Stimulated activated CD8-positive, alpha-beta memory T cell treated with anti-CD3 and anti-CD28 coated beads, Interleukin-7, amount 100 ng/mL, for 1 hour (primary cell): ENCODE measurements at places on chromosomes 2 and 18.

GRCh38 chr2:191244350-191244749 is 854 bp upstream of the MYO1B start:
- no peak for DNase-seq

DNA sequence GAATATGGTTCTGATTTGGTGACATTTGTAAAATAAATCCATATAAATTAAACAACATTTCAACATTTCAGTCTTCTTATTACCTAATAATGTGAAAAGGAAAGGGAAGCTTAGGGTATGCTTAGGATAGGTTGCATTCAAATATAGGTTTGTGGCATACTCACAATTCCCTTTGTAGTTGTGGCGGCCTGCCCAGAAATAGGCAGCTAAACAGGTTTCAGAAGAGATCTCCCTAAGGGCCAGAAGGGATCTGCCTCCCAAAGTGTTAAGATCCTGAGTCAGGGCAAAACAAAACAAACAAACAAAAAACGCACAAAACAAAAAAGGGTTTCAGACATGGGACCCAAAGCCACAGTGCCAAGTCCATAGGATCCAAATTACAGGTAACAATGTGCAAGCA is 41.4 kb upstream of the TCF7L1 start:
- no peak for DNase-seq

- no peak for DNase-seq
Measured at GRCh38 chr2:1756456-1756855, 12.1 kb upstream of the PXDN start.

DNA sequence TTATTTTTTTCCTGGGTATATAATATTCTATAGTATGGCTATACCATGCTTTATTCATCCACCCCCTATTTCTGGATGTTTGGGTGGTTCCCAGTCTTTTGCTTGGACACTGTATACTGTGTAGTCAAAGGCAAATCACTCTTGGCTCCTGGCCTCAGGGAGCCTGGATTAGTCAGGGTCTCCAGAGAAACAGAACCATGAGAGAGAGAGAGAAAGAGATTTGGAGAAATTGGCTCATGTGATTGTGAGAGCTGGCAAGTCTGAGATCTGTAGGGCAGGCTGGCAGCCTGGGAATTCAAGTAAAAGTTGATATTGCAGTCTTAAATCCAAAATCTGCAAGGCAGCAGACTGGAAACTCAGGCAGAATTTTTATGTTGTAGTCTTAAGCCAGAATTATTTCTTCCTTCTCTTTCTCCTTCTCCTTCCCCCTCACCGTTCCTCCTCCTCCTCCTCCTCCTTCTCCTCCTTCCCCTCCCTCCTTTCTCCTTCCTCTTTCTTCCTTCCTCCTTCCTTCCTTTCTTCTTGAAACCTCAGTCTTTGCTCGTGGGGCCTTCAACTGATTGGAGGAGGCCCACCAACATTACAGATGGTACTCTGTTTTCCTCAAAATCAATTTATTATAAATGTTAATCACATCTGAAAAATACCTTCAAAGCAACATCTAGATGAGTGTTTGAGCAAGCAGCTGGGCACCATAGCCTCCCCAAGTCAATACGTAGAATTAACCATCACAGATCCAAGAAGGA is 33.0 kb downstream of the CTIF start:
- DNase-seq, result no peak

- no peak for DNase-seq
Measured at GRCh38 chr18:48576457-48576771, 37.6 kb downstream of the CTIF start.

DNA sequence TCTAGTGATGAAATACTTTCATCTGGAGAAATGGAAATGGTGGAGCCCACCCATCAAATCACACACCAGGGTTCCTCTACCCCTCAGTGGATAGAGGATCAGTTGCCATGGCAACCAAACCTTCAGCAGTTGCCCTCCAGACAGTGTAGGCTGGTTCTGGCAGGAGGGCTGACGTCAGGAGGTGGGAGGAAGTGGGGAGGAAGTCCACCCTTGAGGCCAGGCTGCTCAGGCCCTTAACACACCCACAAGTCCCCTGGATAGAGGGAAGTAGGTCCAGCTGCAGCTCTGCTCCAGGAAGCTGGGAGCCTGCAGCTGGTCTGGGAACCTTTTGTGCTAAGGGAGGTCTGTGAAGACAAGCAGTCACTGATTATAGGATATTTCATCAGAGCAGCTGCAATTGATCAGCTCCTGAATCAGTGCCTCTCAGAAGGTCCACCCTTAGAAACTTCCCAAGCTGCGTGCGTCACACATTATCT is 186.6 kb downstream of the MTX2 start:
- no peak for DNase-seq

- DNase-seq, result no peak
Measured at GRCh38 chr18:3329471-3329870, 67.5 kb downstream of the MYL12B start.

GRCh38 chr2:30679426-30680088 is 127.7 kb downstream of the CAPN13 start:
- DNase-seq, result no peak

DNA sequence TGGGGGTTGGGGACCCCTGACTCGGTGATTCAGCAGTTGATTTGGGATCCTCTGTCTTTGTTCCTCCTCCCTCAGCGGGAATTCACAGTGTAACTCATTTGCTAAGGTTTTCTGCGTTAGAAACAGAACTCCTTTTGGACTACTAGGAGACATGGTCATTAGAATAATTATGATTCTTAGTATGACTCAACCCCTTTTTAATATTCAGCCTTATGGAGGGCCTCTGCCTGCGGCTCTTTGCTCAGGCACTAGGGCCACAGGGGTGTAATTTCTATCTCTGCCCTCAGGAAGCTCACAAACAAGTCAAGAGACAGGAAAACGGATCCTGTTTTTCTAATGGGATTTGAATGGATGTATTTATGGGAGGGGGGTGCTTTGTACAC is 117.4 kb downstream of the SPTBN1 start:
- DNase-seq, result no peak

GRCh38 chr2:184336688-184337087 is 261.6 kb upstream of the ZNF804A start:
- no peak for DNase-seq

DNA sequence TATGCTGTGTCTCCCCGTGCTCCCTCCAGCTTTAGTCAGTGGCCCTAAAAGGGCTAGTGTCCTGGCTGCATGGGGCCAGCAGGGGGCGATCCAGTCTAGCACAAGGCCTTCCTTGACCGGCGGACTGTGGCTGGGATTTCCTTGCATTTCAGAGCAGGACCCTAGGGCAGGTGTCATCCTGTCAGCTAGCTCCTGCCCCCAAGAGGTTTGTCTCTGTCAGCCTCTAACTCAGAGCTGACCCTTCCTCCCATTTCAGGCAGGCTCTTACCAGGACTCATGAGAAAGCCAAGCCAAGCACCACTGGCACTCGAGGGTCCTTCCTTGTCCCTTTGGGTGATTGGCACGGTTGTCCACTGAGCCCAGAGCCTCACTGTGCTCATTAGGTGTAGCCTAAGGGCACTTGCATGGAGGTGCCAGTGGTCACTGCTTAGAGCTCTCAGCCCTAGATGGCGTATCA is 140.3 kb downstream of the RPIA start:
- DNase-seq, result no peak

DNA sequence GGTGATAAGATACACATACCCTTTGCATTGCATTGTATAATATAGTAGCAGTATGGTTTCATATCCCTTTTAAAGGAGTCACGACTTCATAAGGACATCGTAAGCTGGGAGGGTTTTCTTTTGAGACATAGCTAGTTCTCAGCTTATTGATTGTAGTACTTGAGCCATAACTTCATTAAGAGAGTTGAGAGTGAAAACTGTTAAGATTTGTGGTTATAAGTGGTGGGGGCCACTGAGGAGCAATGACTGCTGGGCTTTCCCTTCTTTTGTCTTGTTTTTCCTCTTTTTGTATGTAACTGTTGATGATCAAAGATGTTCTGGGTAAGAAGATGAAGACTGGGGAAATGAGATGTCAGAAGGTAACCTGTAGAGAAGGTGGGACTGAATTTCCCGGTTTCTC is 11.0 kb downstream of the EIF5B start:
- DNase-seq, result no peak

GRCh38 chr2:5482929-5483331 is 209.3 kb upstream of the SOX11 start:
- DNase-seq, result no peak

DNA sequence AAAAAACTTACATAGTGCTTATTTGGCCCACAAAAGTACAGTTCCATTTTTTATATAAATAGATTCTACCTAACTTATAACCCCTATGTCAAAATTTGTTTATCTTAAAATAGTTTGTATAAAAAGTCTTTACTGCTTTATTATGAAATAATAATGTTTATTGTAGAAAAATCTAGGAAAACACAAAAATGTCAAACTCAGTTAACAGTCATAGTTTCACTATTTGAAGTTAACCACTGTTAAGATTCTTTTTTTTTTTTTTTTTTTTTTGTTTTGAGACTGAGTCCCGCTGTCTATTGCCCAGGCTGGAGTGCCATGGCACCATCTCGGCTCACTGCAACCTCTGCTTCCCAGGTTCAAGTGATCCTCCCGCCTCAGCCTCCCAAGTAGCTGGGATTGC is 26.5 kb upstream of the ABI2 start:
- DNase-seq, result no peak

- DNase-seq, result no peak
Measured at GRCh38 chr2:9897846-9898245, 53.6 kb upstream of the GRHL1 start.

- no peak for DNase-seq
Measured at GRCh38 chr2:106781196-106781595, 104.8 kb downstream of the ST6GAL2 start.

- no peak for DNase-seq
Measured at GRCh38 chr2:23953625-23954024, 13.4 kb downstream of the UBXN2A start.

DNA sequence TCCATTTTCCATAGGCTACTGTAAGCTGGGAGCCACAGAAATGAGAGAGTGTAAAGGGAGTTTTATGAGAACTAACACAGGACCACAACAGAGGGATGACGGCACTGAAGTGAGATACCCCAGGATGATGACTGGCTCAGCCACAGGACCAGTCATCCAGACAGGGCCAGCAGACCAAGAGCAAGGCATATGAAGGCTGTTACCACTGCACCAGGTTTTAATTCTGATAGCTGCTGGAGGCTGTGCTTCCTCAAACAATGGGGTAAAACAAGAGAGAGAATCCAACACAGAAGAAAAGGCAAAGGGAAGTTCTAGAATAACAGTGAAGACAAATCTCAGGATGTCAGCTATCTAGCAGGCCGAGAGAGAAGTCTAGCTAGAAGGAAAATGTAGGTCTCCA is 94.9 kb downstream of the BCL2 start:
- no peak for DNase-seq

DNA sequence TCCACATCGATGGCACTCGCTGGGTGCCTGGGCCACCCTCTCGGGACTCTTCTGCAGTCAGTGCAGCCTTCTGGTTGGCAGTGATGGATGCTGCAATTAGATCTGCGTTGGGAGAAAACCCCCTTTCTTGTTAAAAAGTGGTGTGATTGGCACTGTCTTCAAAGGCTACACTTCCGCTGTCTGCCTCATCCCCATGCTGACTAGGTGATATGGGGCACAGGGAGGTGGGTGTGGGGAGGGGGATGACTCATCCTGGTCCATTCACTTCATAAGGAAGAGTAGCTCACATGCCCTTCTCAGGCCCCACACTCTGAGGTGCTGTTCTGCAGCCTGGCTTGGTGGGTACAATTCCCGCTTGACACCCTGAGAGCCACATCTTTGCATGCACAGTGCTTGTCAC is 77.4 kb downstream of the THNSL2 start:
- no peak for DNase-seq

DNA sequence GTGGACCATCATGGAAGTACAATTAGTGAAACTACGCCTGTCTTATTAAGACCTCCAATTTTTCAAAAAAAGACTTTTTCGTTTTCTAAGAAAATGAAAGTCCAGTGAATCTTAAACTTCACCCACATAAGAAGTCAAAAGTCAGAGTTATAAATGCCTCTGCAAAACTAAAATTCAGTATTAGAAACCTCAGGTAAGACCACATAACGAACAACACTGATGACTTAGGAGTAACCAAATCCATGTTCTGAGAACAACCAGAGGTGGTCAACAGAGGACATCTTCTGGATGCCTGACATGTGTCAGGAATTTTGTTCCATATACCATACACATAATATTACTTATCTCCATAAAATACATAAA is 62.4 kb downstream of the RPL31 start:
- no peak for DNase-seq

DNA sequence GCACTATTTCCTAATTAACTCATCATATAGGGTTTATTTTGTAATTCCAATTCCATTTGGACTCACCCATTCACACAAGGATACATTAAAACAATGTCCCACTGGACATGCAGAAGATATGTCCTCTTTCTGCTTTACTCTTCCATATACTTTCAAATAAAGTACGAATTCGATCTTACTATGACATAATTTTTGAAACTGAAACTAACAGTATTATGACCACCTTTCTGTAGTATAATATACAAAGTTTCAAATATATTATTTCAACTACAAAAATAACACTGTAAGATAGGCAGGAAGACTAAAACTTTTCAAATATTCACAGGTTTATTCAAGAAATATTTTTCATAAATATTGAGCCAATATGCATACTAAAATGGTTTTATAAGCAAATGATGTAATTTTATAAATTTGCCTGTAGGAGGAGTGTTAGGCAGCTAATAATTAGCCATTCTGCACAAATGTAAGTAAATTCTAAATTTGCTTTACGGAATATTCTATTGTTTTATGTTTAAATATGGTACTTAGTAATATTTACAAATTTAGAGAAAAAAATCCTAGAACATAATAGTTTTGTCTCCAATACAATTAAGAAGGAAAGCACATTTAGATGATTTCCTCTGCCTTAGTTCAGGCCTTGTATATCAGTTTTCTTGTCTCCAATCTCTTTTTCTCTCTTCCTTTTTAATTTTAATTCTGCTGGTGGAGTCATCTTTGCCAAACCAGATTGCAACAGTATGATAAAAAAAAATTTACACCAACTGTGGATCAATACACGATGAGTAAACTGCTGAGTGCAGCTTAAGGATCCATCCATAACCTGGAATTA is 85.9 kb downstream of the CERKL start:
- no peak for DNase-seq

- no peak for DNase-seq
Measured at GRCh38 chr2:147433822-147434221, 411.0 kb upstream of the ACVR2A start.
